ENCODE measurements at places on chromosomes 5 and 9. TPM values are rescaled to one million over a fixed set of nuclear protein-coding genes. Genes with fewer than 3 reads are reported as not detected.

The C9orf153 gene
- 0.54 TPM for total RNA-seq

The DOK3 gene
- 4.3 TPM for total RNA-seq

The MEGF10 gene
- 0.02 TPM for total RNA-seq

The PARP8 gene
- 91.4 TPM for total RNA-seq

The ASPN gene
- total RNA-seq, result not detected

The ZNF883 gene
- not detected for total RNA-seq

The FPGS gene
- total RNA-seq, result 94.8 TPM

The CPLANE1 gene
- 12.7 TPM for total RNA-seq

The FANCG gene
- 81.2 TPM for total RNA-seq
